ENCODE measurements at places on chromosomes 7 and 10. TPM values are rescaled to one million over a fixed set of nuclear protein-coding genes. Genes with fewer than 3 reads are reported as not detected.

DNA sequence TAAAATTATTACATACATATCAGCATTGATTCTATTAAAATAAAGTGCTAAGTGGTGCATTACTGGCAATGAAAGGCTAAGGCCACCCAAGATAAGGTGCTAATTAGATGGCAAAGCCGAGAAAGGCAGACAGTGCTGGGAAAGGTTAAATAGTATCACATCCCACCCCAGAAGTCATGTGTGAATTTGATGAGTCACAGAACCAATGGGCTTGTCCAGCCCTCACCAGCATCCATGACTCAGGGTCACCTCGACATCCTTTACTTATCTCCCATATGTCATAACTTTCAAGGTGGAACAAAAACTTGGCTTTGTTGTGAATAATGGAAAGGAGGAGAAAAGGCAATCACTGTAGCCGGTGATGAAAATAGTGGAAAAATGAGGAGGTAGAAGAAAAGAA lies 459.1 kb downstream of the PLXNA4 start:
- DNase-seq = no peak

GRCh38 chr7:139650429-139651100 lies 127.1 kb downstream of the CLEC2L start:
- DNase-seq = peak; percentile 34

ZNF32 gene
- polyA plus RNA-seq = 44.9 TPM

CTAGE8 gene
- polyA plus RNA-seq = 0.29 TPM

ATOH7 gene
- not detected for polyA plus RNA-seq

GRCh38 chr7:139875821-139876241 lies 46.8 kb downstream of the TBXAS1 start:
- no peak for DNase-seq

SYT15 gene
- polyA plus RNA-seq = 3.7 TPM

GRCh38 chr10:86646532-86646931 lies 7.8 kb upstream of the OPN4 start:
- no peak for DNase-seq

DNA sequence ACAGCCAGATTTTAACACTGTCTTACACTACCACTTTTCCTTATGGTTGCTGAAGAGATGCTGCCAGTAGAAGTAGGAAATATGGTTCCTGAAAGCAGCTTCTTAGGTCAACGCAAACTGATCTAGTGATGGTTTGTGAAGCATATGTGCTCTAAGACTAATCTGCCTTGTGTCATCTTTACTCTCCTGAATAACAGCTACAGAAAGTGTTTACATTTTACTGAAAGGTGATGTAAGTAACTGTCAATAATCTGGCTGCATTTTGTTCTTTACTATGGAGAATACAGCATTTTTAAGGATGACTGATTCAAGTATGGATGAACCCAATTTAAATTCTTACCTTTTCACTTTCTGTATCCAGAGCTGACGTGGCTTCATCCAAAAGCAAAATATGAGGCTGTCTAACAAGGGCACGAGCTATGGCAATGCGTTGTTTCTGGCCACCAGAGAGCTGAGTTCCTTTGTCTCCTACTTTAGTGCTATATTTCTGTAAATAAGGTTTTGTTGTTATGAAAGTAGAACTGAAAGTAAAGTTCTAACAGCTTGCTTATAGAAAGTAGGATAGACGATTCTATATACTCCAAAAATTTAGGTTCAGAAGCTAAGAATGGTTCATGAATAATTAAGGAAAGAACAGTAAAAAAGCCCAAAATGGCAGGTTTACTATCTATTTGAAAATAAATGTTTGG lies 30.2 kb upstream of the ABCB4 start:
- no peak for DNase-seq

GRCh38 chr7:30510124-30511075 lies 5.8 kb upstream of the GGCT start:
- DNase-seq = no peak

Measured in heart right ventricle (tissue), 16 donors.